ENCODE measurements at places on chromosomes 4 and X.

DNA sequence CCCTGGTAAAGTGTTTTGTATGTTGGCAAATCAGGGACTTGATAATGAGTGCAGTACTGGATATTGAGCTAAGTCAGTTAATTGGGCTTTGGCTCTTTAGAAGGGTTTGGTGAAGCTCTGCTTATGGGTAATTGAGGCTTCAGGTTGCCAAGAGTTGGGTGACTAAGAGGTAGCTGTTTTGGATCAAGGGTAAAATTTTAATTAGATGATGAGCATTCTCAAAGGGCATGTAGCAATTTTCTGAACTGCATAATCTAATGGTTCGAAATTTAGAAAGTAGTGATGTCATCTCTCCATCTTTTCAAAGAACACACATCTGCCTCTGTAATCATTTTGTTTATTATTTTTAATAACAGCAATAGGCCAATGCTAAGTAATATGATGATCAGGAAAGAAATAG, 5.5 kb upstream of the TRIM2 start:
- DNase-seq, result no peak

DNA sequence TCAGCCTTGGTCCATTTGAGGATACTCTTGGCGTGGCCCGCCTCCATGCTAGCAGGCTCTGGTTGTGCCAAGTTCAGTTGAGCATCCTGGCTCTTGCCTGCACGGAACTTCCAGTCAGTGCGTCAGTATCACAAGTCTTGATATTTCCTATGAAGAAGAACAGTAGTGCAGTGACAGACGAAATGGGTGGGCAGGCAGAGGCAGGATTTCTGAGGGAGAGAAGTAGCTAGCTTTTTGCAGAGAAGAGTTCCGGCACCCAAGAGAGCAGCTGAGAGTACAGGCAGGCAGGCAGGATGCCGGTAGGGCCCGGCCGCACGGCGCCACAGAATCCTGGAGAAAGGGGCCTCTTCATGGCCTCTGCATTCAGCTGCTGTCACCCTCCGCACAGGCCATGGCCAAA, 56.1 kb upstream of the MSANTD1 start:
- DNase-seq, result no peak

- DNase-seq, result peak; percentile 11
Observed at GRCh38 chrX:47579537-47579936, 2.7 kb upstream of the TIMP1 start.

DNA sequence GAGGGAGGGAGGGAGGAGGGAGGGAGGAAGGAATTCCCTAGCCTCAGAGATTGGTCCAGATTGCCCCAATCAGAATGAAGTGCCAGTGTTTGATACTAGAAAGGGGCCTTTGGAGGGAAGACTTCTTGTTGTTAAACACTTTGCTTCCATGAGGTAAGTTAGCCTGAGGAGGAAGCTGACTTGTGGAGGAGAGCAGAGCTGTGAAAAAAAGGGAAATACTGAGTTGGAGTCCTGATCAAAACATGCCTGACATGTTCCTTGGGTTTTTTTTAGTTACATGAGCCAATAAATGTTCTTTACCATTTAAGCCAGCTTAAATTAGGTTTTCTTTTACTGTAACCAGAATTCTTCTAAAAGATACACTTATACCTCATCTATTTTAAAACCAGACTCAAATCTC, 57.6 kb downstream of the GSX2 start:
- no peak for DNase-seq

- no peak for DNase-seq
Observed at GRCh38 chr4:7608046-7608445, 173.3 kb upstream of the PSAPL1 start.

- no peak for DNase-seq
Observed at GRCh38 chrX:3516051-3516541, 169.6 kb upstream of the MXRA5 start.

DNA sequence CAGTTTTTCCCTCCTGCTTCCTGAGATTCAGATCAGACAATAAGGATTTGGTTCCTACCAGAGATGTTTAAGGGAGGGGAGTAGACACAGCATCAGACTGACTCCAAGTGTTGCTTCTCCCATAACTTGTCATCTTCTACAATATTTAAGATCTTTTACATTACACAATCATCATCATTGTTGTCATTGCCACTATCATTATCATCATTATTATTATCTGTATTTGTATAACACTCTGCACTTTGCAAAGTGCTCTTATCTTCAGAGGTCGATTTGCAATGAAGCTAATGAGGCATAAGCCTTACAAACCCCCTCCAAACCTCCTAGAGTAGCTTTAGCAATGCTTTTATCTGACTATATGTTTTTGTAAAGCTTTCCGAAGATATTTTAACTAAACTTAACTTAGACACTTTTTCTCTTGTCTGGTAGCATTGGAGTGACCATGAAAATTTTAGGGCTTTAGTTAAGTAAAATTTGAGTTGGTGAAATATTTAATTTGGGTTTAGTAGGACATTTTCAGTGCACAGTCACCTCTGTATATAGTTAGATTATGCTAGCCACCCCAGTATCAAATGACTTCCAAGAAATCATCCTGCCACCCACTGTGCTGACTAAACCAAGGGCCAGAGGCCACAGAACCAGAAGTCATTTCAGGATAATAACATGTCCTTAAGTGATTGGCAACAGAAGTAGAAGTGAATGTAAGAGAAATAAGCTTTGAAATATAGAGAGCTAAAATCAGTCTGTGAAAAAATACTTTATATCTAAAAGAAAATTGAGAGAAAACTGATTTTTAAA, 124.2 kb upstream of the NRK start:
- no peak for DNase-seq

GRCh38 chr4:179607003-179607402, 2164.8 kb upstream of the AGA start:
- no peak for DNase-seq

DNA sequence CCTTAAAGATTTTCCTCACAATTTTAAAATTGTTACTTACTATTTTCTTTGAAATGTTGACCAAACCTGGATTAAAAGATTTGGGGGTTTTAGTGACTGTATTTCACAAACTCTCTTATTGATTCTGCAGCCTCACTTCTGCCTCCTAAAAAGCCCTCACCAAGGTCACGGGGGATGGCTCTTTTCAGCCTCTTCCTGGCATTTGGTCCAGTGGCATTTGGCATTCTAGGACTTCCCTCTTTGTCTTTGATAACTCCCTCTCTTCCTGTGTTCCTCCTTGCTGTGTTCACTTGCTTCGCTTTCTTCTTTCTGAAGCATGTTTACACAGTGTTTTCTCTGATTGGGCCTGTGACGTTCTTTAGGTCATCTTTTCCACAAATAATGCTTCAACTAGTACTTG, 21.5 kb downstream of the PKD2 start:
- DNase-seq, result no peak

DNA sequence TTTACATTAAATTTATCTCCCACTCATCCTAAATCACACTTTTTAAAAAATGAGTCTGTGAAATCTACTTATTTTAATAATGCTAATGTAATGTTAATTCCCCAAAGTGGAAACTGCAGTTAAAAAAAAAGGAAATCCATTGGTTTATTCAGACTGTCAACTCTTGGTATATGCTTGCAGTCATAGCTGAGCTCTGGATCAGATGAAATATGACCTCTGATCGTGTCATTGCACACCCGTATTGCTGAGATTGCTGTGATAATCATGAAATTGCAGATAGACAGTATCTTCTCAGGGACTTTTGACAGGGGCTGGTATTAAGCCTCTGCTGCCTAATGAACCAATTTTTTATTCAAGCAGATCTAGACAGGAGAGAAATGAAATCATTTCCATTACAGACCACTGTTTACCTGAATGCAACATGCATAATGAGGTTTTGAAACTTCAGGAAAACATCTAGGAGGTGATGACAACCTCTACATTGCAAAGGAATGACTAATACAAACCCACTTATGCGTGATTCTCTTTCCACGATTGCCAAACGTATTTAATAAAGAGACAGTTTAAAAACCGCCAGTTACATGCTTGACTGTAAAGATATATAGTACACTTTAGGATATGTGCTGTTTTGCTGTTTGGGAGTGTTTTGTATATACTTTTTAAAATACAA, 138.3 kb upstream of the PUDP start:
- no peak for DNase-seq

DNA sequence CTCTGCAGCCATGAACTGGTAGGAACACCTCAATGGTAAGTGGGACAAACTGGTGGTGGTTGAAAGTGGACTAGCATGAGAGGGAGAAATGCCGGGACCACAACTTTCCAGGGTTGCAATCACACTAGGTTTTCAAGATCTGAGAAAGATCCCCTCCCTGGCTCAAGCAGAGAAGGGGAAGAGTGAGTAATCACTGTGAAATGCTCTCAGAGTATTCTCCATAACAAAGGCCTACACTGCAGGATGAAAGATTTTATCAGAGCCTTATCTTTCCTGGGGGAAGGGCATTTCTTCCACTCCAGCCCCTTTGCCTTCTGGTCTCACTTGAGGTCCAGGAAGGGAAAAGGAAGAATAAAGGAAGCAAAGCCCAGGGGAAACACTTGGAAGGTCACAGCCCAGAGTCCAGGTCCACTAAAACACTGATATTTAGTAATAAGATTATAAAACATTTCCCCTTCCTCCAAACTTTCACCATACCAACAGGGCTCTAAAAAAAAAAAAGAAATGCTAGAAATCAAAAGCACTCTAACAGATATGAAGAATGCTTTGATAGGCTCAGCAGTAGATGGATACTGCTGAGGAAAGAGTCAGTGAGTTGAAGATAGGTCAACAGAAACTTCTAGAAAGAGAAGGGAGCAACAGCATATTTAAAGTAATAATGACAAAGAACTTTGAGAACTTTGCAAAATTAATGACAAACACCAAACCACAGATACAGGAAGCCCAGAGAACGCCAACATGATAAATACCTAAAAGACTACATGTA, 95.9 kb downstream of the WDFY3 start:
- DNase-seq, result no peak

GRCh38 chr4:181176306-181176705, 1066.9 kb upstream of the TENM3 start:
- no peak for DNase-seq

DNA sequence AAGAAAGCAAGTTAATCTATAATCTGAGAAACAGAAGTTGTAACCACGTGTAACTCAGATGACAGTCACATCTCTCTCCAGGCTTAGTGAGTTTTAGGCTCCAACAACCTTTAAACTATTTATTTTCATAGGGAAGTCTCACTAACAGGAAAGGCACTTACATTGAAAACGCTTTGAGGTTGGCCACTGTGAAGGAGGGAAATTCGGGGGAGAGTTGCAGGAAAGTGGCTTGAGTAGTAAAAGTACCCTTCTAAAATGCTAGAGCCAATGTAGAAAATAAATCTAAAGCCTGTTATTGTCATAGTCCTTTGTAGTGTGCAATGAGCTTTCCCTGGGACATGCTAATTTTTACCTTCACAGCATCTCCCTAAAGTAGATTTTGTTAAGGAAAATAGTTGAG, 995 bp upstream of the NFXL1 start:
- DNase-seq, result no peak

GRCh38 chrX:113412106-113412505, 571.5 kb upstream of the AMOT start:
- no peak for DNase-seq

DNA sequence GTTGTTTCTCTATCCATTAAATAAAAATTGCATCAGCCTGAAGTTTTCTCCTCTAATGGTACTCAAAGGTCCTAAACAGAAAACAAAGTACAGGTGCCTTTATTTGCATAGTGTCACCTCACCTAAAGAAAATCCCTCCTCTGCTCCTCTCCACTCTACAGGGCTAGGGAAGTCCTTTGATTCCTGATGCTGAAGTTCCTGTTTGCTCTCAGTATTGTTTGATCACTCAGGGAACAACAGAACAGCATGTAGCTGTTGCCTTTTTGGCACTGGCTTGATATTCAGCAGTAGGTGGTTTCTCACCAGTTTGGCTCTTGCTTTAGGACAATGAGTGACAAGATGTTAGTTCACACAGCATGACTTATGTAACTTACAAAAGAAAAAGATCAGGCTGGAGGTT, 156.2 kb upstream of the SLC7A11 start:
- DNase-seq, result no peak

DNA sequence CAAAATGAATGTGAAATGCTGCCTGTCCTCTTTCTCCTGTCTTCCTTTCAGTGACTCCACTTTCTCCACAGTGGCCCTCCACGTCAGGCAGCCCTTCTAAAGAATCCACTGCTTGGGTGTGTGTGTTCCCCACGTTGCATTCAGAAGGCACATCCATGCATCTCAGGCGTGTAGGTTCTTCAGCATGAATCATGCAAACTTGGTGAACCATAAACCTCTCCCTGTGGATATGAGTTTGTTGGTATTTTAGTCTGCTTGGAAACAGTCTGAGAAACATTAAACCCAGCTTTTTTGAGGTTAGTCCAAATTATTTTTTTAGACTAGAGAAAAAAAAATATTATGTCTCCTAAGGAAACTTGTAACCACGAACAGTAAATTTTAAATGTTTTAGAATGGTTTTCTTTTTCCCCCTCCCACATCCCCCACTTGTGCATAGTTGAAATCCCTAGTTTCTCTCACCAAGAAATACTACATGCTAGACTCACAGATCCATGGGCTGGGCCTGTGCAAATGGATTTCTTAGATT, 251.6 kb downstream of the CBR4 start:
- no peak for DNase-seq

GRCh38 chr4:1136048-1136447, 22.7 kb upstream of the RNF212 start:
- DNase-seq, result no peak

- DNase-seq, result no peak
Observed at GRCh38 chrX:133609166-133609565, 193.9 kb upstream of the GPC4 start.

DNA sequence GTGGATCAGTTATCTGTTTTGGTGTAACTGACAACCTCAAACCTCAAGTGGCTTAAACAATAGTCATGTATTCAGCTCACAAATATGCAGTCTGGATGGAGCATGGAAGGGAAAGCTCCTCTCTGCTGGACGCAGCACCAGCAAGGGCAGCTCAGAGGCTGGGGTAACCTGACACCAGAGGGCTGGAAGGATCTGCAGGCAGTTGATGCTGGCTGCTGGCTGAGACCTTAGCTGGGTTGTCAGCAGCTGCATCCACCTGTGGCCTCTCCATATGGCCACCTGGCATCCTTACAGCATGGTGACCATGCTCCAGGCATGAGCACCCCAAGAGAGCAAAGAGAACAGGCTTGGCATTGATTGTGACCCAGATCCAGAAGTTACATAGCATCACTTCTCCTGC, 46.7 kb downstream of the ENPP6 start:
- DNase-seq, result no peak

DNA sequence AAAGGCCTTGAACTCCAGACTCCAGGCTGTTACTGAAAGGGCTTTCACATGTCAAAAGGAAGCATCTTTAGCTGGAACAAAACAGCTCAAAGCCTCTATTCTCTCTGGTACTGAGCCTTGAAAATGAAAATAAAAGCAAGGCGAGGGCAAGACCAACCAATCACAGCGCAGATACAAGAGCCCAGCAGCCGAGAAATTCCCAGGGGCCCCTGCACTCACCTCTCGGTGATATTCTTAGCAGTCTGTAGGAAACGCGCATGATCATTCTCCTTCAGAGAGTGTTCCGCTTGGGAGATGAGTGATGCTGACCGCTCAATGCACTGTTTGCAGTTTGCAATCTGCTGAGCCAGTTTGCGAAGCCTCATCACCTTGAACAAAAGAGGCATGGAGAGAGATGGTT, 138.1 kb downstream of the MID1 start:
- DNase-seq, result no peak

- no peak for DNase-seq
Observed at GRCh38 chr4:41573502-41574001, 35.6 kb downstream of the LIMCH1 start.

GRCh38 chr4:110793890-110794554, 171.1 kb upstream of the PITX2 start:
- no peak for DNase-seq

- DNase-seq, result no peak
Observed at GRCh38 chr4:27595571-27596360, 735.1 kb downstream of the STIM2 start.

GRCh38 chr4:16067515-16067914, 16.3 kb downstream of the PROM1 start:
- no peak for DNase-seq
